Uterine smooth muscle cell (primary cell): ENCODE measurements at places on chromosomes 12 and 14. TPM values are rescaled to one million over a fixed set of nuclear protein-coding genes. Genes with fewer than 3 reads are reported as not detected.

The P2RX2 gene
- not detected in 2 replicates for total RNA-seq

The ESR2 gene
- 0.11 and 0.25 TPM in 2 replicates for total RNA-seq

The INHBC gene
- not detected in 2 replicates for total RNA-seq

The TRIM9 gene
- 0.62 and 0.77 TPM in 2 replicates for total RNA-seq

The EIF2S3B gene
- 1.2 and 12.6 TPM in 2 replicates for total RNA-seq

The MGP gene
- 4.0 and 45.0 TPM in 2 replicates for total RNA-seq

The KRT81 gene
- total RNA-seq, result under 0.01 TPM in 1 of 2 replicates, not detected in the other

The TMPO gene
- 89.5 and 240 TPM in 2 replicates for total RNA-seq

The PCED1B gene
- total RNA-seq, result 0.66 and 0.87 TPM in 2 replicates

The PIK3C2G gene
- not detected in 2 replicates for total RNA-seq

The KRT6C gene
- total RNA-seq, result not detected in 2 replicates

The ARF3 gene
- total RNA-seq, result 32.6 and 41.7 TPM in 2 replicates

The CABP1 gene
- total RNA-seq, result 0.44 and 1.1 TPM in 2 replicates

The ZNF891 gene
- 1.00 and 1.4 TPM in 2 replicates for total RNA-seq

The PTCSC3 gene
- total RNA-seq, result not detected in 2 replicates

The GLIPR1L1 gene
- not detected in 2 replicates for total RNA-seq

The EXOC5 gene
- 86.5 and 97.2 TPM in 2 replicates for total RNA-seq

The ALDH1L2 gene
- total RNA-seq, result 62.8 and 79.4 TPM in 2 replicates

The KCNA5 gene
- not detected in 2 replicates for total RNA-seq

The MMP19 gene
- total RNA-seq, result 2.7 and 5.2 TPM in 2 replicates
